Endothelial cell of umbilical vein (primary cell): ENCODE measurements at places on chromosomes 3 and 15. TPM values are rescaled to one million over a fixed set of nuclear protein-coding genes. Genes with fewer than 3 reads are reported as not detected.
A peak's percentile ranks its signal among the peaks of the same experiment; 100 is the strongest.

GRCh38 chr3:15527031-15527459, 5.5 kb upstream of the COLQ start:
- H3K27me3 ChIP-seq = peaks cover 2% of the 10 kb centered on the region
- no peaks in the 10 kb centered on the region for H3K36me3 ChIP-seq
- no peak overlapping the region for H3K4me3 ChIP-seq
- DNase-seq = no peak
- H3K4me1 ChIP-seq = no peaks in the 10 kb centered on the region

DNA sequence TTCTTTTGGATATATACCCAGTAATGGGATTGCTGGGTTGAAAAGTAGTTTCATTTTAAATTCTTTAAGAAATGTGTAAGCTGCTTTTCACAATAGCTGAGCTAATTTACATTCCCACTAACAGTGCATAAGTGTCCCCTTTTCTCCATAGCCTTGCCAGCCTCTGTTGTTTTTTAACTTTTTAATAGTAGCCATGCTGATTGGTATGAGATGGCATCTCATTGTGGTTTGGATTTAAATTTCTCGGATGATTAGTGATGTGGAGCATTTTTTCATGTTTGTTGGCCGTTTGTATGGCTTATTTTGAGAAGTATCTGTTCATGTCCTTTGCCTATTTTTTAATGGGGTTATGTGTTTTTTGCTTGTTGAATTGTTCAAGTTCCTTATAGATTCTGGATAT, 444.3 kb upstream of the ATP11B start:
- H3K27ac ChIP-seq = no peak overlapping the region
- H3K27me3 ChIP-seq = no peaks in the 10 kb centered on the region
- H3K4me1 ChIP-seq = no peaks in the 10 kb centered on the region
- no peak overlapping the region for H3K4me3 ChIP-seq
- H3K36me3 ChIP-seq = no peaks in the 10 kb centered on the region
- no peak for DNase-seq

DNA sequence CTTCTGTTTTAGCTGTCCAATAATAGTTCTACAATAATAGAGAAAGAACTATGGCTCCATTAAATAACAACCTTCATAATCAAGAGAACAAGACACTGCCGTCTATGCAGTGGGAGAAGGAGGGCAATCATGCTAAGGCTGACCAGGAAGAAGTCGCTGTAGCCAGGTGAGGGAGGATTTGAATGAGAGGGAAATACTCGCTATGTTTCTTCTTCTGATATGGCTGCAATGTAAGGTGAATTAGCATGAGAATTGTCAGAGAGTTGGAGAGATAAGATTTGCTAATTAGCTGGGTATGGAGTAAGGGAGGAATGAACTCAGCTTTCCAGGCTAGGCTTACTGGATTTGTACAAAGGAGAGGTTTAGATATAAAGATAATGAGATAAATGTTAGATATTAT, 555.4 kb upstream of the ZNF385D start:
- H3K27me3 ChIP-seq = no peaks in the 10 kb centered on the region
- no peaks in the 10 kb centered on the region for H3K4me1 ChIP-seq
- H3K27ac ChIP-seq = no peak overlapping the region
- DNase-seq = no peak
- H3K4me3 ChIP-seq = no peak overlapping the region

DNA sequence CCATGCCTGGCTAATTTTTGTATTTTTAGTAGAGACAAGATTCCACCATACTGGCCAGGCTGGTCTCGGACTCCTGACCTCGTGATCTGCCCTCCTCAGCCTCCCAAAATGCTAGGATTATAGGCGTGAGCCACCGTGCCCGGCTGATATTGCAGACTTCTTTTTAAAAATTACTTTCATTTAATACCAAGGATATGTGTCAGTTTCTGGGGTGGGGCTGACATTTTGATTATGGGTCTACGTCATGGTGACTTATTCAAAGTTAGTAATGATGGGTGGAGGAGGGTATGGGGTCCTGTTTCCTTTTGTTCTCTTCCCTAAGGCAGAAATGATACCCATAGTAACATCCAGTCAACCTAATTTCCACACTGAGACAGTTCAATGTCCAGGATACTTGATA, 34.7 kb downstream of the GBE1 start:
- H3K36me3 ChIP-seq = no peaks in the 10 kb centered on the region
- peak overlapping the region; percentile 30 for H3K4me3 ChIP-seq
- no peaks in the 10 kb centered on the region for H3K27me3 ChIP-seq
- peak overlapping the region; percentile 97 for H3K27ac ChIP-seq
- DNase-seq = peak; percentile 79

The ZNF385D gene
- total RNA-seq = not detected in 2 replicates

DNA sequence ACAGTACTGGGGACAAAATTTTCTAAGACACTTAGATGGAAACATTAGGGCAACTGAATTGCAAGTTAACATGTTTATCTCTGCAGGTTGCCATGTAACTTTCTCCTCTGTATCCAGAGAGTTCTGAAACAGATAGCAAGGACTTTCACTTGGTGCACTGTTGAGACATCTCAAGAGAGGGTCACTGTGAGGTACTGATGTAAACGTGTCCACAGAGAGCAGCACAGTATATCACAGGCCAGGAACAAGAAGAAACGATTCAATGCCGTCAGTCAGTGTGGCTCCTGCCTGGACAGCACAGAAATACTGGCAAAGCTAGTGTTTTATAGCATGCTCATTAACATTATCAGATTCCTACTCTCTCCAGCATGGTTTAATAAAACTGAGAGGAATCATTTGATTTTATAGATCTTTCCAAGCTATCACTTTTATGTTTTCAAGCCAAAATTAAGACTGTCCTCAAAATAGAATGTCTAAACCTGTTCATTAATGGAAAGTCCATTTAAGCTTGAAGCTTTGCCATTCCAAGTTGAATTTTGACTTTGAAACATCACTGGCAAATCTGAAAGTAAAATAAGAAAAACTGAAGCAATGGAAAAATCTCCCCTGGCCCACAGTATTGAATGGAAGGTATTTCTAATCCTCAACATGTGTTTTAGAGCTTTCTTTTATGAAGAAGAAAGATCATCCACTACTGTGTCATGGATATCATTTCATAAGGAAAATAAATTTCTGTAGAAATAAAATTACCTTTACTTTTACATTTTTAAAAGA, 102.7 kb downstream of the IMPG2 start:
- no peaks in the 10 kb centered on the region for H3K36me3 ChIP-seq
- H3K4me3 ChIP-seq = no peak overlapping the region
- DNase-seq = no peak
- H3K27ac ChIP-seq = no peak overlapping the region
- H3K4me1 ChIP-seq = no peaks in the 10 kb centered on the region
- no peaks in the 10 kb centered on the region for H3K27me3 ChIP-seq

- H3K27ac ChIP-seq = no peak overlapping the region
- H3K4me1 ChIP-seq = no peaks in the 10 kb centered on the region
- no peak overlapping the region for H3K4me3 ChIP-seq
- H3K36me3 ChIP-seq = peaks cover 11% of the 10 kb centered on the region
- H3K27me3 ChIP-seq = no peaks in the 10 kb centered on the region
Observed at GRCh38 chr15:78925076-78925624, 19.7 kb downstream of the CTSH start.

DNA sequence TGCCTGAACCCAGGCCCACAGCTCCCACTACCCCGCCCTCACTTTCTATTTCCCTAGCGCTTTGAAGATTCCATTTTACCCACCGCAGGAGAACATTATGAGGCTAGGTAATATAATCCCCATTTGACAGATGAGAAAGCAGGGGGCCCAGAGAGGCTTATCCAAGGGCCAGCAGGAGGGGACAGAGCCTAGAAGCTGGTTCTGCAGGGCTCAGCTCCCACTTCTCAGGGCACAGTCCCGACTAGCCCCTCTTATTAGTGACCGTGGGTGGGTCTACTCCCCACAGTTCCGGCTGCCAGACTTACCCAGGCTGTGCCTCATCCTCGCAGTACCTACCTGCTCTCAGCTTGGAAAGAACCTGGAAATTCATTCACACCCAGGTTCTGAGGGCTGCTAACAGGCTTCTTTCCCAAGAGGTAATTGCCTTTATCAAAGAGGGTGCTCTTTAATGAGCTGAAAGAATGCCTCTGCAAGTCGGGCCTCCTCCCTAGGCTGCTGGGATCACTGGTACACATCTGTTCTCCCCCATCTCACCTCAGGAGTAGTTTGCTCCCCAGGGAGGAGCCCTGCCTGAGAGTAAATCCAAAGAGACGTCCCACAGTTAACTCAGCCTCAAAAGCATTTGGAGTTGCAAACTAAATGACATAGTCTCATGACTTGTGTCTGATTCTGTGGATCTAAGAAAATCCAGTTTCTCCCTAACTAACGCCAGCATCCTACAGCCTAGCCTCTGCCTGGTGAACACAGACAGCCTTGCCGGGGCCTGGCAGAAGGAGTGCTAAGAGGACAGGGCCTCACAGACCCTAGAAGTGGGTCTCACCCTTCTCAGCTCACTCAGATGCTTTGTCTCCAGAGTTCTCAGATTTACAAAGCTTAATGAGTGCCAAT, 125.0 kb downstream of the CHSY1 start:
- no peak for DNase-seq
- H3K4me3 ChIP-seq = no peak overlapping the region
- no peaks in the 10 kb centered on the region for H3K36me3 ChIP-seq

The THPO gene
- total RNA-seq = not detected in 2 replicates

DNA sequence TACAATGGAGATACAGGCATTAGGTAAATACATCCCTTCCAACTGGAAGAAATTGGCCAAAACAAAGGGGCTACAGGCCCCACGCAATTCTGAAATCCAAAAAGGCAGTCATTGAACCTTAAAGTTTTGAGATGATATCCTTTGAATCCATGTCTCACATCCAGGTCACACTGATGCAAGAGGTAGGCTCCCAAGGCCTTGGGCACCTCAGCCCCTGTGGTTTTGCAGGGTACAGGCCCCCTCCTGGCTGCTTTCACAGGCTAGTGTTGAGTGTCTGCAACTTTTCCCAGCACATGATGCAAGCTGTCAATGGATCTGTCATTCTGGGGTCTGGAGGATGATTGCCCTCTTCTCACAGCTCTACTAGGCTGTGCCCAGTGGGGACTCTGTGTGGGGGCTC, 766.7 kb downstream of the ZBBX start:
- no peaks in the 10 kb centered on the region for H3K36me3 ChIP-seq
- no peaks in the 10 kb centered on the region for H3K27me3 ChIP-seq
- no peak overlapping the region for H3K27ac ChIP-seq

- no peak for DNase-seq
- H3K4me1 ChIP-seq = no peaks in the 10 kb centered on the region
- H3K27me3 ChIP-seq = no peaks in the 10 kb centered on the region
- H3K36me3 ChIP-seq = no peaks in the 10 kb centered on the region
- H3K27ac ChIP-seq = no peak overlapping the region
Observed at GRCh38 chr3:155960060-155960459, 89.6 kb downstream of the GMPS start.

DNA sequence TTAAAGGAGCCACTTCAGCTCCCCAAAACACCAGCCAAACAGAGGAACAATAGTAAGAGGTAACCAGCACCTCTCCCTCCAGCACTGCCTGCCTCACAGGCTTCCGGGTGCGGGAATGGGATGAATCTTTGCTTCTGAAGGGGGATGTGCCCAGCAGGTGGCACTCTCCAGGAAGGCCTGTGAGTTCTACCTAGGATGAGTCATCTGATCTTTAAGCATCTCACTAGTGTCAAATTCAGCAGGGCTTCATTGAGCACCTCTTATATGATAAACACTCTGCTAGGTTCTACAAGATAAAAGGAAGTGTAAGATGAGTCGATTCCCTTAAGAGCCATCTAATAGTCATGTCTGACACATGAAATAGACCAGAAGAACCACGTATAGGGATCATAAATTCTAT, 237.4 kb upstream of the UMPS start:
- H3K27ac ChIP-seq = no peak overlapping the region
- no peaks in the 10 kb centered on the region for H3K36me3 ChIP-seq
- no peak overlapping the region for H3K4me3 ChIP-seq
- DNase-seq = peak; percentile 35

DNA sequence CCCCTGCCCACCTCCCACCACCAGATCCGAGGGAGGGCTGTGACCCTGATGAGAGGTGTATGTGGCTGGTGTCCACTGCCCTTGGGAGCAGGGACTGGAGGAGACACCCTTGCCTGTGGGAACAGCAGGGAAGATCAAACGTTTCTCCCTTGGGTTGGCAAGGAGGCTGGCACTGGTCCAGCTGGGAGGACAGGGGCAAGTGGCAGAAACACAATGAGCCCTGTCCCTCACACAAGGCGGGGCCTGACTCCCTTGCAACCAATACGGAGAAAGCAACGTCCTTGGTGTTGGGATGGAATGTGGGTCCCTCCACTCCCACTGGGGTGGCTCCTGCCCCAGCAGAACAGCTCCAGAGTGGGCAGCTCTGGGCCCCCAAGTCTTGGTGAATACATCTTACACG, 5.2 kb downstream of the HYAL2 start:
- no peaks in the 10 kb centered on the region for H3K27me3 ChIP-seq
- no peak overlapping the region for H3K4me3 ChIP-seq

DNA sequence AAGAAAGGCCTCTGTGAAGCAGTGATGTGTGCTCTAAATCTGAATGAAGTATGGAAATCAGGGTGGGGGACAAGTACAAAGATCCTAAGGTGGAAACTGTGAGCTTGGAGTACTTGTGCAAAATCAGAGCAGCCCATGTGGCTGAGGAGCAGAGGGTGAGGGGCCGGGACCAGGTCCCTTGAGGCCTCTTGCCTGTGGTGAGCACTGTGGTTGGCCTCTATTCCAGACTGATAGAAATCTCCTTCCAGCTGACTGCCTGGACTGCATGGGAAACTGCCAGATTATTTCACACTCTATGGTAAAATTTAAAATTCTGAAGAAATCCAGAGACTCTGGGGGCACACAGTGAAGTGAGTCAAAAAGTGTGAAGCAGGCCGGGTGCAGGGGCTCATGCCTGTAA, 81.4 kb downstream of the TM4SF4 start:
- no peak overlapping the region for H3K4me3 ChIP-seq
- H3K27me3 ChIP-seq = no peaks in the 10 kb centered on the region
- peaks cover 54% of the 10 kb centered on the region for H3K4me1 ChIP-seq

DNA sequence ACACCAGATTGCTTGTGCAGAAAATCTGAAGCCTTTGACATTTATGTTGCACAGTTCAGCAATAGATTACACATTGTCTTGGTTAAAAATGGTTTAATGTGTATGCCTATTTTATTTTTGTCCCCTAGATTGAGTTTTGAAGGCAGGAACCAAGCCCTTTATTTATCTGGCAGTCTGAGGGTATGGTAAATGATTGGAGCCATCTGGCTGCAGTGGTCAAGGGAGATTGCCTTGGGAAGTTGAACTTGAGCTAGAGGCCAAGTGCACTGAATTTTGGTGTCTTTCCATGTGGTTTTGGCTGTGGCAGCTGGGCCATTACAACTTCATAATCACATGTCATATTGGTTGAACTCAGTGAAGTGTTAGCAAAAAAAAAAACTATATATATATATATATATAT, 248.7 kb upstream of the C2CD4B start:
- no peak overlapping the region for H3K4me3 ChIP-seq
- H3K27me3 ChIP-seq = no peaks in the 10 kb centered on the region
- no peaks in the 10 kb centered on the region for H3K36me3 ChIP-seq
- H3K4me1 ChIP-seq = no peaks in the 10 kb centered on the region
- no peak for DNase-seq

The TEX55 gene
- not detected in 2 replicates for total RNA-seq

The OXSR1 gene
- 32.9 and 34.3 TPM in 2 replicates for total RNA-seq

- no peaks in the 10 kb centered on the region for H3K27me3 ChIP-seq
- no peaks in the 10 kb centered on the region for H3K4me1 ChIP-seq
Observed at GRCh38 chr3:84547971-84548970, 410.5 kb upstream of the CADM2 start.

The TRAK1 gene
- total RNA-seq = 59.6 and 66.6 TPM in 2 replicates
